Breast epithelium (tissue), 4 donors: ENCODE measurements at places on chromosomes 7 and 10. TPM values are rescaled to one million over a fixed set of nuclear protein-coding genes. Genes with fewer than 3 reads are reported as not detected.

MCM10 gene
- total RNA-seq: 2.0 TPM

EPO gene
- total RNA-seq: not detected

DNAJB9 gene
- 36.3 TPM for total RNA-seq

CPA2 gene
- total RNA-seq: not detected

ZNF804B gene
- not detected for total RNA-seq

TCAF2 gene
- total RNA-seq: 2.2 TPM

WNT16 gene
- not detected for total RNA-seq

FGFBP3 gene
- total RNA-seq: 0.66 TPM

SLC16A9 gene
- total RNA-seq: 1.2 TPM

DMBT1 gene
- total RNA-seq: 0.15 TPM

RBP3 gene
- total RNA-seq: not detected

DNA sequence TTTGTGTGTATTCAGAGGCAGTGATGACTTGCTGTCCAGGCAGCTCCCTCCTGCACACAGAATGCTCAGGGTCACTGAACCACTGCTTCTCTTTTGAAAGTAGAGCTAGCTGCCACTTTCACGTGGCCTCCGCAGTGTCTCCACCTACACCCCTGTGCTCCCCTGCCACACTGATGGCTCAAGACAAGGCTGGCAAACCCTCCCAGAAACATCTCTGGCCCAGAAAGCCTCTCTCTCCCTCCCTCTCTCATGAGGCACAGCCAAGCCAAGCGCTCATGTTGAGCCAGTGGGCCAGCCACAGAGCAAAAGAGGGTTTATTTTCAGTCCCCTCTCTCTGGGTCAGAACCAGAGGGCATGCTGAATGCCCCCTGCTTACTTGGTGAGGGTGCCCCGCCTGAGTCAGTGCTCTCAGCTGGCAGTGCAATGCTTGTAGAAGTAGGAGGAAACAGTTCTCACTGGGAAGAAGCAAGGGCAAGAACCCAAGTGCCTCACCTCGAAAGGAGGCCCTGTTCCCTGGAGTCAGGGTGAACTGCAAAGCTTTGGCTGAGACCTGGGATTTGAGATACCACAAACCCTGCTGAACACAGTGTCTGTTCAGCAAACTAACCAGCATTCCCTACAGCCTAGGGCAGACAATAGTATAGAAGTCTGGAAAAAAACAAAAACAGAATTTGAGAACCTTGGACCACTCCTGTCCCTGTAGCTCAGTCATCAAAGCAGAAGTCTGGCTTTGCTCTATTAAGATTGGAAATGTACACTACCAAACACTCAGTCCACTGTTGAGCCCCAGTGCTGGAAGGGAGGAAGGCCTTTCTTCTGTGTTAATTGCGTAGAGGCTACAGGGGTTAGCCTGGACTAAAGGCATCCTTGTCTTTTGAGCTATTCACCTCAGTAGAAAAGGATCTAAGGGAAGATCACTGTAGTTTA lies 15.8 kb downstream of the SCD start:
- no peak for DNase-seq

DNA sequence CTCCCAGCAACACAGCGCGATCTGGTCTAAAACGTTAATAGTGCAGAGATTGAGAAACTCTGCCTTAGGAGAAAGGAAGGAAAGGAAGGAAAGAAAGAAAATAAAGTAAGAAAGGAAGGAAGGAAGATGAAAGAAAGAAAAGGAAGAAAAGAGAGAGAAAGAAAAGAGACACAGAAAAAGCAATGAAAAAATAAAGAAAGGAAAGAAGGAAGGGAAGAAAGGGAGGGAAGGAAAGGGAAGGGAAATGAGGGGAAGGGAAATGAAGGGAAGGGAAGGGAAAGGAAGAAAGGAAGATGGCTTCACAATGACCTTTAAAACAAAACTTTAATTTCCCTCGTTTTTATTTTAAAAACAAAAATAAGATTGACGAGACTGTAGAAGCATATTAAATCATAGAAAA lies 173.1 kb downstream of the ITGA8 start:
- DNase-seq: no peak

- DNase-seq: no peak
Observed at GRCh38 chr10:116451711-116452337, 24.2 kb downstream of the PNLIPRP3 start.

- DNase-seq: no peak
Observed at GRCh38 chr7:126790763-126791162, 462.0 kb downstream of the GRM8 start.

DNA sequence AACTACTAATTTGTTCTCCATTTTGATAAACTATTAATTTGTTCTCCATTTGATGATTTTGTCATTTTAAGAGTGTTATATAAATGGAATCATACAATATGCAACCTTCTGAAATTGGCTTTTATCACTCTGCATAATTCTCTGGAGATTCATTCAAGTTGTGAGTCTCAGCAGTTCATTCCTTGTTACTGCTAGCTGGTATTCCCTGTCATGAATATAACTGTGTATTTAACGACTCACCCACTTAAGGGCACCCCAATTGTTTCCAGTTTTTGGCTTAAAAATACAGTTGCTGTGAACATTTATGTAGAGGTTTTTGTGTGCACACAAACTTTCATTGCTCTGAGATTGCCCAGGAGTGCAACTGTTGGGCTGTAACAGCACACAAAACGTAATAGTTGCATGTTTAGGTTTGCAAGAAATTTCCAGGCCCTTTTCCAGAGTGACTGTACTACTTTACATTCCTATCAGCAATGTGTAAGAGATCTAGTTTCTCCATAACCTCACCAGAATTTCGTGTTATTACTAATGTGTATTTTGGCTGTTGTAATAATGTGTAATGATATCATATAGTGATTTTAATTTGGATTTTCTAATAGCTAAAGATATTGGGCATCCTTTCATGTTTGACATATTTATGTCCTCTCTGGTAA lies 153.2 kb upstream of the ADCY1 start:
- no peak for DNase-seq

DNA sequence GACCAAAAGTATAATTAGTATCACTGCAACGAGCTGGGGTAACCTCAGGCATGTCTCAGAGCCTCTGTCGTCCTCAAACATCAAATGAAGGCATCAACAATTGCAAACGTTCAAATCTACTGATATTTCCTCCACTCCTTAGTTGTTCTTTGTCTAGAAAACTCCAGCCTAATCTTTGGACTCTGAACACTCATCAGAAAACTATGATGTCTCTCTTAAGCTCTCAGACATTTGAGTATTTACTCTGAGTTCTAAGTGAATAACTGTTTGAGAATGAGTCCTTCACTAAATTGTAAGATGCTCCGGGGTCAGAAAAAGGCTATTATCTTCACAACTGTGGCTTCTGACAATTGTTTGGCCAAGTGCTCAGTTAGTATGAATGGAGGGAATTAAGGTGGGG lies 536.4 kb downstream of the NRG3 start:
- DNase-seq: no peak

GRCh38 chr10:24528946-24529345 lies 194.7 kb downstream of the ARHGAP21 start:
- no peak for DNase-seq

- no peak for DNase-seq
Observed at GRCh38 chr7:102005933-102006480, 188.6 kb downstream of the CUX1 start.
